ENCODE measurements at places on chromosomes 12 and 14.

DNA sequence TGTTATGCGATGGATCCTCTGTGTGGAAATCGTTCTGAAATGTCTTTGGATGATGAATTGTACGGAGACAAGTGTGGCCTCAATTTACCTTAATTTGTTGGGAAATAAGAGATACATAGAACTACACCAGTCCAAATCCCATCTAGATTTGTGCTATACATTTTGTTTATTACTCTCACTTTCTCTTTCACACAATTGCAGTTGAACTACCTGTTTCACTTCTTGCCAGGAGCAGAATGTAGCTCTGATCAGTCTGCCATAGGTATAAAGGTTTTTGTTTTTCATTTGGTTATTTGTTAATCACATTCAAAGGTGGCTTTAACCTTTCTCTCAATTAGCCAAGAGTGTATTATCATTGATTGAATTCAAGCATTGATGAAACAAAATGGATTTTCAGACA lies 268.2 kb downstream of the SNAPC1 start:
- DNase-seq, result no peak

- DNase-seq, result no peak
Observed at GRCh38 chr14:38554026-38554425, 298.1 kb upstream of the CLEC14A start.

DNA sequence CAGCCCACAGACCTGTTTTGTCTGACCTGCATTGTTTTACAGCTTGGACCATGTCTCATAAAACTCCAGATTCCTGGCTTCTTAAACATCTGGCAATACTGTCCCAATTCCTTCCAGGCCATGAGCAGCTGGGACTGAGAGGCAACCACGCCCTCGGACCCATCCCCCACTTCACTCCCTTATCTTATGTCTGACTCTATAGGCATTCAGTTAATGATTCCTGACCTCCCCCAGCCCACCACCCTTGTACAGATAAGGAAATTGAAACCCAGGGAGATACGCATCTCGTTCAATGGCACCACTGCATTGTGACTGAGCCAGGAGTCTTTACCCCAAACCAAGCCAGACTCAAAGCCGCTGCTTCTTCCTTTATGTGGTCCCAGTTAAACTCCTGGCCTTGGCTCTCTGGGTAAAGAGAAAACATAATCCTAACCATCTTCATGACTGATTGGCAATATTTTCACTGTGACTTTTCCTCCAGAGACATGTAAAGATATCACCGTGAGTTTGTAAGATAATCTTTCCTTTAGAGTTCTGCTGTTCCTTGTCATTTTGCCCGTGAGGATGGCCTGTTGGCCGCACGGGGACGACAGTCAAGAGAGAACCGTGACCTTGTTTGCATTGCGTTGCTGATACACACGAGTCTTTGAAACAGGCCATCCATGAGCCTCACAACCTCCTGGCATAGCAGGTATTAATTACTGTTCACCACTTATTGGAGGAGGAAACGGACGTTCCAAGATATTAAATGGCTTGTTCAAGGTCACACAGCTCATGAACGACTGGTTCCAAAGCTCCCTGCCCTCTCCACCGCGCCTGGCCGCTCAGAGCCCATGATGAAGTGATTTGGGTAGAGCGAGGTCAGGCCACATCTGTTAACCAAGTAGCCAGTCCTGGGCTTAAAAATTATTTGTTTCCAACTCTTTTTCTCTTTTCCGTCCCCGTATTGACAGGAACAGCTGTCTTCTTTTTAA lies 39.4 kb downstream of the MAP1LC3B2 start:
- DNase-seq, result no peak

GRCh38 chr12:96354326-96354725 lies 45.9 kb downstream of the CDK17 start:
- DNase-seq, result no peak

DNA sequence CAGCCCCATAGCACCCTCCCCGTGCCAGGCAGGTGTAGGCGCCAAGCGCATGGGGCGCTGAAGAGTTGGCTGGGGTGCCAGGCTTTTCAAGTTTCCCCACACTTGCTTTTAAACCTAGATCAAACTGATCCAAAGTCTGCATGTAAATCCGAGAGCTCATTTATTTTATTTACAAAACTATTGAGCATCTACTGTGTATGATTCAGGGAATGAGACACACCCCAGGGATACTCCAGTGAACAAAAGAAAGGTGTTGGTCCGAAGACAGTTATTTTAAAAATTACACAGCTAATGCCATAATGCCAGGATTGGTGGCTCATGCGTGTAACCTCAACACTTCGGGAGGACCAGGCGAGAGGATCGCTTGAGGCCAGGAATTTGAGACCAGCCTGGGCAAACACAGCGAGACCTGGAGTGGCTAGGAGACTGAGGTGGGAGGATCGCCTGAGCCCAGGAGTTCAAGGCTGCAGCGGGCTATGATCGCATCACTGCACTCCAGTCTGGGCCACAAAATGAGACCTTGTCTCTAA lies 780 bp upstream of the SLC41A2 start:
- DNase-seq, result no peak

- no peak for DNase-seq
Observed at GRCh38 chr12:41224066-41224465, 35.9 kb downstream of the PDZRN4 start.

- DNase-seq, result no peak
Observed at GRCh38 chr12:55700255-55701018, 7.3 kb downstream of the ITGA7 start.

- no peak for DNase-seq
Observed at GRCh38 chr12:112536367-112536730, 117.6 kb downstream of the PTPN11 start.

- no peak for DNase-seq
Observed at GRCh38 chr12:60035835-60036234, 440.0 kb downstream of the SLC16A7 start.

GRCh38 chr14:76271041-76271755 lies 104.7 kb upstream of the ESRRB start:
- DNase-seq, result no peak

DNA sequence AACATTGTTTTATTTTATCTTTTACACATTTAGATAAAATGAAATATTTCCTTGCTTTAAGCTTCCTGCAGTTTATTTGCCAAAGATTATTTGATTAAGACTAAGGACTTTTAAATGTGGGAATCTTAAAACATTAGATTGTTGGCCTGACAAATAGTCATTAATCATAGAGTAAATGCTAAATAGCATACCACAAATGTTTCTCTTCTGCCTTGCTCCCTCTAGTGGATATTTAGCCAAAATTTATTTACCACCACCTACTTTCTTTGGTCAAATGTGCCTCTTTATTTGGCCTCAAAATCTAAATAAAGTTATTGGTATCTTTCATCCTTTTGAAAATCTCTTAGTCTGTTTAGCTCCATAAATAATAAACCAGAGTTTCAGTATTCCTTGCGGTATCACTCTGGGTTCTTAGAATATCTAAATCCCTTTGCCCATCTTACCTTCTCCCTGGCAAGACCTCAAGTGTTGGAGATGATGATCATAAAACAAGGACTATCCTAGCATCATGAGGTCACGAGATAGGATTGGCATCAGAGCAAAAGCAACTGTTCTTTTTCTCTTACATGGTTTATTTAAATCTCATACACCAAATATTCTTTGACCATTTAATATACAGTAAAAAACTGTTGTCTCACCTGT lies 150.6 kb upstream of the AEBP2 start:
- no peak for DNase-seq

DNA sequence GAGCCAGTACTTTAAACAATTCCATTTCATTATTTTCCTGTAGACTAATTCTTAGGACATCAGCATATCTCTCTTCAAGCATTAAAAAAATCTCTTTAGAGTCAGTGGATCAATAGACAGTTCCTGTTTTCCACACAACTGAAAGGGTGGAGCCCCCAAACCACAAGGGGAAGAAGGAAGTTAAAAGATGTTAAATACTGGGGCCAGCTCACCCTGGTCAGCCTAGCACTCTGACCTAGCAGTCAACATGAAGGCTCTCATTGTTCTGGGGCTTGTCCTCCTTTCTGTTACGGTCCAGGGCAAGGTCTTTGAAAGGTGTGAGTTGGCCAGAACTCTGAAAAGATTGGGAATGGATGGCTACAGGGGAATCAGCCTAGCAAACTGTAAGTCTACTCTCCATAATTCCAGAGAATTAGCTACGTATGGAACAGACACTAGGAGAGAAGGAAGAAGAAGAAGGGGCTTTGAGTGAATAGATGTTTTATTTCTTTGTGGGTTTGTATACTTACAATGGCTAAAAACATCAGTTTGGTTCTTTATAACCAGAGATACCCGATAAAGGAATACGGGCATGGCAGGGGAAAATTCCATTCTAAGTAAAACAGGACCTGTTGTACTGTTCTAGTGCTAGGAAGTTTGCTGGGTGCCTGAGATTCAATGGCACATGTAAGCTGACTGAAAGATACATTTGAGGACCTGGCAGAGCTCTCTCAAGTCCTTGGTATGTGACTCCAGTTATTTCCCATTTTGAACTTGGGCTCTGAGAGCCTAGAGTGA lies at the start of gene LYZ:
Gene LYZ (plus strand): TSS at position 220 of the 777 bp plus-strand sequence. CDS start 28 bp downstream, at position 248.
- no peak for DNase-seq

DNA sequence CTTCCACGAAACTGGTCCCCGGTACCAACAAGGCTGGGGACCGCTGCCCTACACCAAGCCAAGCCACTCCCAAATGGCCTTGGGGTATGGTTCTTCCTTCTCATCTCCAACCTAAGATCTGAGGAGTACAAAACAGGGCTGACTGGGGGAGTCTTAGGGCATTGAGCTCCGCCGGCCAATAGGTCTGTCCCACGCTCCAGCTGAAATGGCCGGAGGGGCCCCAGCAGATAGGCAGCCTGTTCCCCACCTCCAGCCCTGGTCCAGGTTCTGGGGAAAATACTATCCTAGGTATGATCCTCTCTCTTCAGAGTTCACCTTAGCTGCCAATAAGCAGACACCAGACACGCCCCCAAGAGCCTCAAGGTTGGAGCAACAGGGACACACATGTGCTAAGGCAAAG lies 90.2 kb downstream of the ACTN1 start:
- DNase-seq, result no peak
